Bone marrow (tissue), 2 donors: ENCODE measurements at places on chromosomes 7 and 10.

DNA sequence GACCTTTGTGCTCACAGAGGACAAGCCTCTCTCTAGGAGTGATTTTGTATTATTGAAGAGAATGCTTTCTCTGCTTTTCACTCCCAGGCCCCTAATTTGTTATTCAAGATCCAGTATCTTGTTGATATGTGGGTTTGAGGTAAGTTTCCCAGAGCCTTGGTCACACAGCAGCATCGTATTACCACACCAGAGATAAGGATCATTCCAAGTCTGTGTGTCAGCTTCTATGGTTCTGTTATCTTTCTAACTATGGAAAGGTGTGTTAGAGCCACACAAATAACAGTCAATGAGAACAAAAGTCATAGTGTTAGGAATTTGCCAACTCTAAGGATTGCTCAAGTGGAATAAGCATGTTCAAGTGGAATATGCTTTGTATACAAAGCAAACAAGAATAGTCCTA lies 1208.3 kb downstream of the GATA3 start:
- no peak for DNase-seq

- no peak for DNase-seq
These were observed 871 bp upstream of the GTF2IRD1 start for GRCh38 chr7:74452748-74453321.

GRCh38 chr10:89648074-89648473 lies 3.0 kb upstream of the PANK1 start:
- DNase-seq, result no peak

GRCh38 chr7:159263430-159263829 lies 118.8 kb upstream of the VIPR2 start:
- no peak for DNase-seq

DNA sequence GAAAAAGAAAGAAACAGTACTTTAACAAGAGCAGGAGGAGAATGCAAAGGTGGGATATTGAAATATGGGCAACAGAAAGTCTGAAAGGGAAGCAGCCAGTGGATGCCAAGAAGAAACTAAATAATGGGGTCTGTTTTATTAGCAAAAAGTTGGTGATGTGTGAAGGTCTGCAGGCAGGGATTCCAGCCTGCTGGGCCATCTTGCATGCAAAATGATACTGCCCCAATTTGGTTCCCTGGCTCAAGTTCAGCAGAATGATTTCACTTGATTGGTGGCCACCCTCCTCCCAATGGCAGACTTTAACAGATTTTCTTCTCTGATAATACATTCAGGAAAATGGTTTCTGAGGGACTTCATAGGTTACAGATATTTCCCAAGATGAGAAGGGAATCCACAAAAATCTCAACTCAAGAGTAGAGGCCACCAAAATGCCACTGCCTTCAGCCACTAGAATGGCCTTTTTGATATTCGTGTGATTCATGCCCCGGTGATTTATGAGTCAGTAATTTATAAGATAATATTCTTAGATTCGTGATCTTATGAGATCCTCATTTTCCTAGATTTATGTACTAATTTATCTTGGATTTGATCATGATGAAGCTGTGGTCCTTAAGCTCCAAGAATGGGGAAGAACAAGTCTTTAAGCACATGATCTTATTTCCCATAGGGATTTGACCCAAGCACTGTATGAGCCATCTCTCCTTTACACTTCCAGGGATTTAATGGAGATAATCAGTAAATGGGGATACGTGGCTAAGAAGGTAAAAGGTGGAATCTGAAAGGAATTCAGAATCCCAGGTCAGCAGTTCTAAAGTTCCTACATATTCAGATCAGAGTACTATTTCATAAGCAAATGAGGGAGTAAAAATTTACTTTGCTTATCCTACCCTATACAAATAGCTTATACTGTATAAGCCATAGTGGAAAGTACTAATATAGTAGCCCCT lies 32.3 kb upstream of the ADD3 start:
- DNase-seq, result no peak

GRCh38 chr10:11403116-11403515 lies 208.3 kb downstream of the USP6NL start:
- DNase-seq, result peak; percentile 88

- no peak for DNase-seq
These were observed 25.8 kb downstream of the DOCK1 start for GRCh38 chr10:126930883-126931503.

DNA sequence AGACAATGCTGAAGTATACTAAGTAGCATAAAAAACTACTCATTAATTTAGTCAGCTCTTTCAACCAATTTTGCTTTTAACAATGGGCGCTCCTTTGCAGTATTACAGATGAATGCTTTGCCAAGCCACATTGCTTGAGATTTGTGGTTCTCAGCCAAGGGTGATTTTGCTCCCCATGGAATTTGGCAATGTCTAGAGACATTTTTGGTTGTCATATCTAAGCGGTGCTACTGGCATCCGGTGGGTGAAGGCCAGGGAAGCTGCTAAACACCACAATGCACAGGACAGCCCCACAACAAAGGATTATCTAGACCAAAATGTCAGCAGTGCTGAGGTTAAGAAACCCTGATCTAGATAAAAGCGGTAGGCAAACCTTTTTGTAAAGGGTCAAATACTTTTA lies 112.0 kb downstream of the UBE2H start:
- DNase-seq, result no peak

GRCh38 chr10:29256586-29256985 lies 32.3 kb upstream of the LYZL1 start:
- no peak for DNase-seq

GRCh38 chr10:97230146-97230545 lies 44.4 kb upstream of the SLIT1 start:
- no peak for DNase-seq

- DNase-seq, result no peak
These were observed 191.4 kb downstream of the AGMO start for GRCh38 chr7:15370441-15370840.
